ENCODE measurements at places on chromosomes 12 and 14. TPM values are rescaled to one million over a fixed set of nuclear protein-coding genes. Genes with fewer than 3 reads are reported as not detected.

GRCh38 chr14:89900802-89901201, 53.7 kb downstream of the EFCAB11 start:
- no peak for DNase-seq

DNA sequence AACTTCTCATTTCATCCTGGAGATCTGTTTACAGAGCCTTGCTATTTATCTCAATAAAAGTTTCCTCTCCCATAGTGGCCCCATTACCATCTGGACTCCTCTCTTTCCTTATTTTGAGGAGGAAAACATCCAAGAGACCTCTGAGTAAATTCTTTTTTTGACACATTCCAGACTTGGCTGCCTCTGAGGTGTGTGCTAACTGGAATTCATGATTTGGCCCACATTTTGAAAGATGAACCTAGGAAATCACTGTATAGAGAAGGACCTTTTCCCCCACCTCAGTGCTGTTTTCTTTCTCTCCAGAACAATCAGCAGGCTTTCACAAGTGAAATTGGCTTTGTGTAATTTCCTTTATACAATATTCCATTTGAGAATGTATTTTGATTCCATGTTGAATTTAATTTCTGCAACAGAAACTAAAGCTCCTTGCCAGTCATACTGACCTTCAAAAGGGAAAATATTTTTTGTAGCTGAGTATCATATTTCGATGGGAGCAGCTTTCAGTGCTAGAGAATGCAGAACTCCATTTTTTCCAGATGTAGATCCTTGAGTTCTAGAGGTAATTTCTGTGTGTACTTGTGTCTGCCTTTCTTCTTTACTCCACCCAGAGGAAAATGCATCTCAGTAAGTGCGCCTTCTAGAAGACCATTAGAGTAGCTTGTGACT, 244.9 kb upstream of the RGS6 start:
- no peak for DNase-seq

DNA sequence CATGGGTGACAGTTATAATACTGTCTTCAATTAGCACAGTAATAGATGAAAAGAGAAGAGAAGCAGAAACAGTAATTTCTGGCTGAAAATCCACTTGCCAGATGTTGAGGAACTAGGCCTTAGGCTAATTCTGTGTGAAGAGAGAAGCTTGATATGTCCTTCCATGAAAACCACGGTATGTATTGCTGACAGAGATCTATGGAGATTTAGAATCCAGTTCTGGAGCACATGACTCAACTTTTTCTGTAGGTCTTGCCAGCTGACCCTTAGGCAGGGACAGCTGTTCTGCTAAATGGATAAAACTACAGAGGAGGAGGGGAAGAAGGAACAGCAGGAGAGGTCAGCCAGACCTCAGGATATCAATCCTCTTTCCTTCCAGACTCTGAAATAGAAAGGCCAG, 211.5 kb downstream of the PRKD1 start:
- no peak for DNase-seq

- no peak for DNase-seq
These were observed 108.5 kb downstream of the DUSP6 start for GRCh38 chr12:89243771-89244170.

- no peak for DNase-seq
These were observed 64.9 kb upstream of the DICER1 start for GRCh38 chr14:95222151-95222631.

GRCh38 chr12:64218597-64218996, 3.5 kb downstream of the KICS2 start:
- no peak for DNase-seq

DNA sequence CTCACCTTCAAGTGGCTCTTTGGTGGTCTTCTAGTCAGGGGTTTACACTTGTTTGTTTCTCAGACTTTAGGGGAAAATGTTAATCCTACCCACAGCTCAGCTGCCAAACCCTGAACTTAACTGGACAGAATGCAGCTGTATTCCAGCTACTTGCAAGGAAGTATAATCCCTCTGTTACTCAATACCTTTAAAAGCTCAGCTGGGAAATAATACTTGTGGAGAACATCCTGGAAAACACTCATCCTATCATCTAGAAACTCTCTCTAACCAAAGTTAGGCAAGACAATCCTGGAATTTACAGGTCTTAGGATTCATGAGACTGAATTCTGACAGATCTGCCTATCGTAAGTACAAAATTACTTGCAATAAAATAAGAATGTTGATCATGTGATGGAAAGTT, 404.1 kb downstream of the ADAMTS20 start:
- DNase-seq, result no peak

- no peak for DNase-seq
These were observed 729.0 kb downstream of the SLC6A15 start for GRCh38 chr12:84183576-84183975.

- DNase-seq, result no peak
These were observed 46.0 kb downstream of the KCNK13 start for GRCh38 chr14:90107789-90108188.

DNA sequence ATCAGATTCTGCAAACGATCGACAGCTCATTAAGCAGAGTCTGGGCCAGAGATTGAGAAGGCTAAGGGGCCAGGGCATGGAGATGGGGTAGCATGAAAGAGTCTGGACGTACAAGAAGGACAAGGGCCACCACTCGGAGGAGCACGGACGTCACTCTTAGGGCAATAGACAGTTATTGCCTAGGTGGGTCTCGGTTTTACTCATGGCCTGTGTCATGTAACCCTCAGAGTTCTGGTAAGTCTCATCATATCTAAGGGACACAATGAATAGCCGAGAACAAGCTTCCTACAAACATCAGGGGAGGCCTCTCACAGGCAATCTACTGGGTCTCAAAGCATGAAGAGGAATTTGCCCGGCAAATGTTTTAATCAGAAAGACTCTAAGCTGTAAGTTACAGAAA, 30.4 kb upstream of the ITPK1 start:
- no peak for DNase-seq

DNA sequence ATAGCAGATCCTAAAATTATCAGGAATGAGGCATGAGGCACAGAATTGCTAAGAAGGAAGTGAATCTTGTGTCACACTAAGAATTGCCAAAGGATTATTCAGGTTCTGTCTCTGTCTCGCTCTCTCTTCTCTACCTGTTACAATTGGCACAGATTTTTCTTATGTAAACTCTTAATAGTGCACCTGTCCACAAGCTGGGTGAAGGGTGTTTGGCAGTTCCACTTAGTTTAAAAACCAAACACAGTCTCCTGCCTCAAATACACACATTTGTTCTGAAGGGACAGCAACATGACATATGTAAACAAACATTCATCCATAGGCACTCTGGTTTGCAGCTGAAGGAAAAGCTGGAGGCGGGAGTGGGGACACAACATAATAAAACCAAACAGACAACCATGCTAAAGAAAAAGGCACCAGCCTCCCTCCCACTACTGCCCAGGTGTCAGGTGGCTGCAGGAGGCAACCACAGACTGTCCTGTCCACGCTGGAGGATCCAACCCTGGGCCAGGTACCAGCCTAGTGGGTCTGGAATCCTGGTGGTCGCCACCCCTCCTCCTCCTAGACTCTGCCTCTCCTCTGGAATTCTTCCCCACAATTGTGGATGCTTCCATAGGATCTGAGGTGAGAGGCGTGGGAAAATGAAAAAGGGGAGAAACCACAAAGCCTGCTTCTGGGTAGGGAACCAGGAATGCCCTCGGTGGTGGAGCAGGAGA, 81.2 kb downstream of the TMEM260 start:
- no peak for DNase-seq

GRCh38 chr14:105123981-105124765, 44.4 kb downstream of the JAG2 start:
- DNase-seq, result no peak

DNA sequence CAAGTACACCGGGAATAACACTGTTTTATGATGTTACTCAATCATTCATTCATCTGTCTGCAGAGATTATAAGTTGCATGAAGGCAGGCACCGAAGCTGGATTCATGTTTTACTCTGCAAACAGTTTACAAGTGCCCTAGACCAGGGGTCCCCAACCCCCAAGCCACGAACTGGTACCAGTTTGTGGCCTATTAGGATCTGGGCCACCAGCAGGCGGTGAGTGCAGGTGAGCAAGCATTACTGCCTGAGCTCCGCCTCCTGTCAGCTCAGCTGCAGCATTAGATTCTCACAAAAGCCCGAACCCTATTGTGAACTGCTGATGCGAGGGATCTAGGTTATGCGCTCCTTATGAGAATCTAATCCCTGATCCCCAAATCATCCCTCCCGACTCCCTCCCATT, 38.1 kb upstream of the PLXNC1 start:
- DNase-seq, result no peak

- no peak for DNase-seq
These were observed 529.1 kb upstream of the TBX3 start for GRCh38 chr12:115213118-115213517.

- no peak for DNase-seq
These were observed 15.6 kb upstream of the PLEKHD1 start for GRCh38 chr14:69468949-69469348.

GRCh38 chr12:82948491-82948890, 261.8 kb downstream of the TMTC2 start:
- no peak for DNase-seq

GRCh38 chr12:47725893-47726292, 603 bp upstream of the ENDOU start:
- no peak for DNase-seq

GRCh38 chr12:121060149-121061001, 21.3 kb upstream of the OASL start:
- no peak for DNase-seq

DNA sequence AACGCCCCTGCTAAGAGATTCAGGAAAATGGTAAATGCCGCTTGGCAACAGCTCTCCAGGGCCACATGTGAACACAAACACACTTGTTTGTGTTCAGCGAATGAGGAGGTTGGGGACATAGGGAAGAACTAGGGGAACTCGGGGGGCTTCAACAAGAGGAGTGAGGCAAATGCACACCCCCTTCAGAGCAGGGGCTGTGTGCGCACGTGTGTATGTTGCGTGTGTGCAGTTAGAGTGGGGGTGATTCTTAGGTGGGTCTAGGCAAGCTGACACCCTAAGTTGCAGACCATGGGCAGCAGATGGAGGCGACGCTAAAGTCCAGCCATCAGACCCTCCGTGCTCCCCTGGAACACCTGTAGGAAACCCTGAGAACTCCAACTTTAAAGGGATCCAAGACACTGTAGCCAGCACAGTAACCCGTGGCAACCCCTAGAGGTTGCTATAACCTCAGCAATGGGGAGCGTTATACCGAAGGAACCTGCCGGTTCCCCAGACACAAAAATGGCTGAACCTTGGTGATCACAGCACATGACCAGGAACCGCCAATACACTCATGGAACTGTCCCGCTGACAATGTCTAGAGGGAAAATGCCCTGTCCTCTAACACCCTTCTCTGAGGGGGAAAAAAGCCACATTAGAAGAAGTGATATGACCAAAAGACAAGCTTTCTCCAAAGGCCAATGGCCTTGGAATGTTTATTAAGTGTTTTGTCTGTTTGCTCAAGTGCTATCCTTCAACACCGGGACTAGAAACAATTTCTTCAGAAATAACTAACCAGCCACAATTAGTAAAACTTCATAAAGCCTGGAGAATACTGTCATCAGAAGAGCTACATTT, 86.5 kb upstream of the CEP83 start:
- DNase-seq, result peak; percentile 45

DNA sequence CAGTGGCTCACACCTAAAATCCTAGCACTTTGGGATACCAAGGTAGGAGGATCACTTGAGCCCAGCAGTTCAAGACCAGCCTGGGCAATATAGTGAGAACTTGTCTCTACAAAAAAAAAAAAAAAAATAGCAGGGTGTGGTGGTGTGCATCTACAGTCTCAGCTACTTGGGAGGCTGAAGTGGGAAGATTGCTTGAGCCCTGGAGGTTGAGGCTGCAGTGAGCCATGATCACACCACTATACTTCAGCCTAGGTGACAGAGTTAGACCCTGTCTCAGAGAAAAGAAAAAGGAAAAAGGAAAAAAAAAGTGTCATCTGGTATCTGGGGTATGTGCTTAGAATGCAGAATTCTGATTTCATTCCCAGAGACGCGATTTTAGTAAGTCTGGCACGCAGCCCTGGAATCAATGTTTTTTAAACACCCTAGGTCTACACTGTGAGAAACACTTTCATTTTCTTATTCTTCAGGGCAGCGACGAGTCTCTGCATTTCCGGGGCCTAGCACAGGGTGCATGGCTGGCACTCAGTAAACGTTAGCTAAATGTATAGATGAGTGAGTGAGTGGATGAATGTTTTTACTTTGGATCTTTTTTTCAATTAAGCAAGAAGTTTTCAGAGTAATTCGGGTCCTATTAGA, 243.8 kb upstream of the PWP1 start:
- DNase-seq, result no peak

GRCh38 chr12:14803830-14804160, 325 bp downstream of the C12orf60 start:
- DNase-seq, result no peak

GRCh38 chr12:67693894-67694293, 45.3 kb downstream of the DYRK2 start:
- no peak for DNase-seq

- DNase-seq, result no peak
These were observed 258.5 kb upstream of the E2F7 start for GRCh38 chr12:77323788-77324415.

DNA sequence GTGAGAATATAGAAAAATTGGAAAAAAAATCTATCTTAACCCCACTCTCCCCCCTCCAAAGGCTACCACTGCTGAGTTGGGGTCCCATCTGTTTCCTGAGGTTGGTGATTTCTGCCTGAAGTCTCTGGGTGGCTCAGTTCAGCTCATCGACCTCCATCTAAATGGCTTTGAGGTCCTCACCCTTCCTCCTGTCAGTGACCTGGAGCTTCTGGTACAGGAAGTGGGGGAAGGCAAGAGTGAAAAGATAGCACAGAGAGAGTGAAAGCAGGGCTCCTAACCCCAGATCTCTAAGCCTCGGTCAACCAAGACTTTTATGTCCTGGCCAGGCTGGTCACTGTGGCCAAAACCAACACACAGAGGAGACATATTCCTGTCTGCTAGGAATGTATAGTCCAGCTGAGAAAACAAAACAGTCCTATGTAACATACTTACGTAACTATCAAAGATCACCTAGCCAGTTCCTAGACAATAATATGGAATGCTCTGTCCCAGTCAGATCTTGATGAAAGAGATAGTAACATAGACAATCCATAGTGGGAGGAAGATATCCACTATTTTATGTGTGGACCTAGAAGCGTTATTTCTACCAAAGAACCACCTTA, 12.3 kb upstream of the KRT73 start:
- no peak for DNase-seq

DNA sequence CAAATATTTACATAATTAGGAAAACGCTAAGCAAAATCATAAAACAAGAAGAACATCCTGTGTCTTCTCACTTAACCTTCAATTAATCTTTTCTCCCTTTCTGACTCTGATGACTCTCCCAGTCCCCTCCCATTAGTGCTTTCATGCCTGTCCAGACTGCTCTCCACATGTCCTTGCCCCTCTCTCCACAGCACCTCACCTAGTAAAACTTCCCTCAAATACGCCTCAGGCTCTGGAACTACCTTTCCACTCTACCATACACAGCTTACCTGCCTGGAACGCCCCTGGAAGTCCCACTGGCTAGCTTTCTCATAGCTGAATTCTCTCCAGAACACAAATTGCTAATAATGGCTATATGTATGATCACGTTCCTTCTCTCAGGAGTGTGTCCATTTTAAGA, 44.7 kb downstream of the SLC5A8 start:
- DNase-seq, result no peak

PLEKHG3 gene
- 98.8 TPM for polyA plus RNA-seq

GALNT4 gene
- polyA plus RNA-seq, result 10.9 TPM

KERA gene
- polyA plus RNA-seq, result not detected

ADIPOR2 gene
- 46.1 TPM for polyA plus RNA-seq

RNASE4 gene
- 2.0 TPM for polyA plus RNA-seq

RFX4 gene
- polyA plus RNA-seq, result not detected

SERPINA1 gene
- polyA plus RNA-seq, result 93.3 TPM

FAM181A gene
- not detected for polyA plus RNA-seq

OR10G3 gene
- not detected for polyA plus RNA-seq

FOXN4 gene
- polyA plus RNA-seq, result 1.5 TPM

PLA2G1B gene
- polyA plus RNA-seq, result 0.31 TPM

IFNG-AS1 gene
- not detected for polyA plus RNA-seq

EML5 gene
- polyA plus RNA-seq, result 3.6 TPM

All from right renal pelvis (tissue), 4 donors.